Stimulated activated CD8-positive, alpha-beta memory T cell treated with anti-CD3 and anti-CD28 coated beads, Interleukin-15, amount 100 ng/mL, for 1 hour (primary cell): ENCODE measurements at places on chromosomes 5 and 9.

DNA sequence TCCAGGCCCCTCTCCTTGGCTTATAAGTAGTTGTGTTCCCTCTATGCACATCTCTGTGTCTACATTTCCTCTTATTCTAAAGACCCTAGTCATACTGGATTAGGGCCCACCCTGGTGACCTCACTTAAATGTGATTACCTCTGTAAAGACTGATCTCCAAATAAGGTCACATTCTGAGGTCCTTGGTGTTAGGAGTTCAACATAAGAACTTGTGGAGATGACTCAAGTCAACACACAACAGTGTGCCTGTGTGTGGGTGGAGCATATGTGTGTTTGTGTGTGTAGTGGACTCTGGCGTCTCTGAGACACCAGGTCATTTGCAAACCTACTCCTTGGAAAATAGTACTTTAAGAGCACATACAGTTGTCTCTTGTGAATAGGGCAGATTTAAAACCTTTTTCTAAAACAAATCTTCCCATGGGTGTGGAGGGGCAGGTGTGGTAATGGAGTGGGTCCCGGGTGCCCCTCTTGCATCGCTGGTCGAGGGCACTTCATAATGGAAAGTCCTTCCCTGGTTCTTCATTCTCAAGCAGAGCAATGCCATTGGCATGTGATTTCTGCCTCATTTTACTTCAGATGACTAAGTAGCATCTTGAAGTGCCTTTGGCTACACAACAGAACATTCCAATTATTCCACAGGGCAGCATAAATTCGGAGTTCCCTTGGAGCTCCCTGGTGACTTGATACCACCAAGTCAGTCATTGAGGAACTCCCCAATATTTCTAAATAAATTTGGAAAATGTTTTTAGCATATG, 84.4 kb downstream of the C9orf152 start:
- DNase-seq = no peak

DNA sequence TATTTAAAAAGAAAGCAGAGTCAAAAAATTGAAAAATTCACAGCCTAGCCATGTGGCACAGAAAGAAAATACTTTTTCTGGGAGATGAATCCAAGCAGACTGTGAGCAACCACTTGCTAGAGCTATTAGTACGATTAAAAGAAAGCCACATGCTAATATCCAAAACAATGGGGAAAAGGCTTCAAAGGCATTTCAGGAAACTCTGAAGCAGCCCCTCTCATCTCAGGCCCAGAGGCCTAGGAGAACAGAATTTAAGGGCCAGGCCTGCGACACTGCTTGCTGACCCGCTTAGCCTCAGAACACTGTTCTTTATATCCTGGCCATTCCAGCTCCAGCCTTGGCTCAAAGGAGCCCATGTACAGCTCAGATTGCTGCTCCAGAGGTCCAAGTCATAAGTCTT, 1257.0 kb upstream of the CDH18 start:
- DNase-seq = no peak

DNA sequence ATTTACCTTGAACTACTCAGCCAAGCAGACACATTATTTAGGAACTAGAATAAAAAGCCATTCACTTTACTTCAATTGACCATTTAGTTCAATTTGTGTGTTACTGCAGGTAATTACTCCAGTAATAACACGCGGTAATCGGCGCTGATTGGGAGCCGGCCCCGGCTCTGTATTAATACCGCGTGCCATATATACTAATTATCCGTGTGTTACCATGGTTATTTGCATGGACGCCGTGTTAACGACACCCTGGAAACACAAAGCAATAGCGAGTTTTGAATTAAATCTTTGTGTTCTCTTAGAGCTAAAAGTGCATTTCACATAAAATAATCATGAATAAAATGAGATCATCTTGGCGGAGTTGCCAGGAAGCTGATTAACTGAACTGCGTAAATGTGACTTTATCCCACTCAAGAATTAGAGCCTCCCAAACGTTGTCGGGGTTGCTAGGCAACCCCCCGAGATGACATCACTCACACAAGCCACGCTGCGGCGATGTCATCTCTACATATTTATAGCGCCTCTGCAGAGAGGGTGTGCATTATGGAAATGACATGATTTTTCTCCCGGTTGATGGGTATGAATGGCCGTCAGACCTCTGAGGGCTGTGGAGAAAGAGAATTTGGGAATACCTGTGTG, 41.4 kb upstream of the RNU6ATAC start:
- DNase-seq = no peak

DNA sequence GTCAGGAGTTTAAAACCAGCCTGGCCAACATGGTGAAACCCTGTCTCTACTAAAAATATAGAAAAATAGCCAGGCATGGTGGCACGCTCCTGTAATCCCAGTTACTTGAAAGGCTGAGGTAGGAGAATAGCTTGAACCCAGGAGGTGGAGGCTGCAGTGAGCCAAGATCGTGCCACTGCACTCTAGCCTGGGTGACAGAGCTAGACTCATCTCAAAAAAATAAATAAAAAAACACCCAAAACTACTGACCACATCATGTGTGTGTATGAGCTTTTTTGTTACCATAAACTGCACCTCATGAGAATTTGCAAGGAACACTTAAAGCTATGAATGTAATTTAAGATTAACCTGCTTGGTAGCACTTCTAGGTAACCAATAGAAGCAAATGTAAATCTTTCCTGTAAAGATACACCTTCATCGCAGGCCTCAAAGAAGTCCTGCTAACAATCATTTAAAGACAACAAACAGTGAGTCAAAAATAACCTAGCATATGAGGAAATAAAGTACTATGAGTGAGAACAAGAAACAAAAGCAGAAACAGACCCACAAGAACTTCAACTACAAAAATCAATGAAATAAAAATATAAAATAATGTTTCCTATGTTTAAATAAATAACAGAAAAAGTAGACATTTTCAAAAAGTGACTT, 13.0 kb downstream of the SLC38A9 start:
- no peak for DNase-seq

- no peak for DNase-seq
These were observed 84.9 kb downstream of the RGS3 start for GRCh38 chr9:113548221-113549041.
